ENCODE measurements at places on chromosomes 7 and 10.

DNA sequence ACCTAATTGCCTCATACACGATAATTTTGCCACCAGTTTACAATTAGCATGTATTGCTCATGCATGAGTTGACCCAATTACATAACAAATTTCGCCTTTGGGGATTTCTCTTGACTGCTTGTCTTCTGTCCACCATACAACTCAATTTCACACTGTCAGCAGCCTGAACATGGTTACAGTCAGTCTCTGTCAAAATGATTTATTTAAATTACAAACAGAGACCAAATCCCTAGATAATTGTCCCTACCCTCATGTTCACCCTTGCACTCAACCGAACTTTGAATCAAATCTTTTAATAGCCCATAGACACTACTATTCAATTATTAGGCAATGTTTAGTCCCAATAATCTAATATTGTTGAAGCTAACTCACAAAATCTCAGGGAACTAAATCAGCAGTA lies 59.7 kb upstream of the NEBL start:
- no peak for DNase-seq

DNA sequence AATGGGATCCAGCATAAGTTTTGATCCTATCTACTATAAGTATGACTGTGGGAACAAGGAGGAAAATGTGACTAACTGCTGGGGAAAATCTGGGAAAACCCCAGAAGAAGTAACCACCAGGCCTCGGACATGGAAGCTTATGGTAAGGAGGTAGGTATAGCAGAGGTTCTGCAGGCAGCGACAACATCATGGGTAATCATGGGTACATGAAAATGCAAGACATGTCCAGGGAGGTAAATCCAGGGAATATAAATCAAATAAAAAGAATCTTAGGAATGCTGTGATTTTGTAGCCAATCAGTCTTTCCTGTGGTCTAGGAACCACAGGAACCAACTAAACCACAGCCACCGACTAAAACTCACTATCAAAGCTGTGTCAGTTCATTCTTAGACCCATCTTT lies 168.3 kb upstream of the NPY start:
- no peak for DNase-seq

GRCh38 chr7:459584-460373 lies 59.9 kb downstream of the PDGFA start:
- DNase-seq = peak; percentile 13

GRCh38 chr10:14040787-14041631 lies 289.7 kb downstream of the FRMD4A start:
- no peak for DNase-seq

- no peak for DNase-seq
Observed at GRCh38 chr10:103916876-103917275, 1.1 kb downstream of the STN1 start.

DNA sequence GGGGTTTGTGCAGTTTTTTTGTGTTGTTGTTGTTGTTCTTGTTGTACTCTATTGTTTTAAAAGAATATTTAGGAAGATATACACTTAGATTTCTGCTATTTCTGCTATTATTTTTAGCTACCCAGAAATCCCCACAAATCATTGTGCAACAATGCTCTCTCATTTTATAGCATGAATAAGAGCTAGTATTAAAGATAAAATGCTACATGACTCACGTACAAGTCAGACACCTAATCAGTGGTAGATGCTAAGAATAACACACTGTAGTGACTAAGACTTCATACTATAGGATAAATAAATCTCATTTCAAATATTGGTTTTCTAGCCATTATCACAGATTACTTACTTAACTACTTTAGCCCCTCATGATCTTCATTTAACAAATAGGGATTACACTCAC lies 920.5 kb downstream of the KCNMA1 start:
- no peak for DNase-seq

DNA sequence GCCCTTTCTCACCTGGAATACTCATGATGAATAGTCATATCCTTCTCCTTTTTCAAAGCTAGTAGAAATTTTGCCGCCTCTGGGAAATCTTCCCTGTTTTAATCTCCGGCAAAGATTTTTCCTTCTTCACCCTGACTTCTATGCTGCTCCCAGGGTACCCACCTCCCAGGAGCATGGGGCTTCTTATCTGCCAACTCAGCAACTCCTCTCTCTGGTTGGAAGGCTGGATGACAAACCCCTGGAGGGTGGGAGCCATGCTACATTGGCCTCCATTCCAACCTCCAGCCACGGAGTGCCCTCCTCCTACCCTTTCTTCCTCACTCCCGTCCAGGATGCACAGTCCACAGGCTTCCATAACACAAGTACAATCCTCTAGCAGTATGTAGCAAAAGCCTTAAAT lies 19.9 kb downstream of the NEUROG3 start:
- DNase-seq = no peak

DNA sequence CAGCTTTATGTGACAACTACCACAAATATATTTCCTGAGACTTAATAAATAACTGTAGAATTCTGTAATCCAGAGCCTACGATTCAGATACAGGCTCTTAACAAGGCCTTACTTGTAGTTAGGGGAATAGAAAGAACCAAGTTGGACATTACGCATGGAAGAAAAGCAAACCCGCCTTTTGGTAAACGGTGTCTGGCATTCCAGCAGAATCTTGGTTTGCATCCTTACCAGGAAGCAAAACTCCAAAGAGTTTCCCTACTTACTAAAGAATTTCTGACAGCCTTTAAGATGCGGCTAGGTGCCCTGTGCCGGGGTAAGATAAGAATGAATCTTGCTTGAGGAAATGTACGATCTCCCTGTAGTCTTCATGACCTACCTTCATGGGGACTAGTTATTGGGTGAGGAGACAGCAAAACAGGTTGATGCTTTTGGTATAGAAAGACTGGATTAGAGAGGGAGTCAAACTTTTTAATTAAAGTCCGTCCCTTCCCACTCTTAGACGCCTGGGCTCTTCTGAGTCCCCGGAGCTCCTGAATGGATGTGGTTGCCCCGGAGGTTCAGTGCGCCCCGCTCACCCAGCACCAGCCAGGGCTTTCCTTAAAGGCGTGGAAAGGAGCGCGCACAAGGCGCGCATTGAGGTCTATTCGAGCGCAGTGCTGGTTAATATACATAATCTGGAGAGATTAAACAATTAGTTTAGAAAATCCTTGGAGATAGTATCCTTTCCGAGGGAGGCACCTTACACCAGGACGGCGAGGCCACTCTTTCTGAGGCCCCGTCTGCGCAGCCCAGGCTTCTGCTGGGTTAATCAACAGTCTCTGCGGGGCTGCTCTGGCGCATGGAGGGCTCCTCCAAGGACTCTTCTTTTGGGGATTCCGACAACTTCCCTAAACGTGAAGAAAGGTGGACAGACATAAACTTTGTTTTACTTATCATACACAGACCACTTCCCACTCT lies 11.5 kb downstream of the PTF1A start:
- no peak for DNase-seq

DNA sequence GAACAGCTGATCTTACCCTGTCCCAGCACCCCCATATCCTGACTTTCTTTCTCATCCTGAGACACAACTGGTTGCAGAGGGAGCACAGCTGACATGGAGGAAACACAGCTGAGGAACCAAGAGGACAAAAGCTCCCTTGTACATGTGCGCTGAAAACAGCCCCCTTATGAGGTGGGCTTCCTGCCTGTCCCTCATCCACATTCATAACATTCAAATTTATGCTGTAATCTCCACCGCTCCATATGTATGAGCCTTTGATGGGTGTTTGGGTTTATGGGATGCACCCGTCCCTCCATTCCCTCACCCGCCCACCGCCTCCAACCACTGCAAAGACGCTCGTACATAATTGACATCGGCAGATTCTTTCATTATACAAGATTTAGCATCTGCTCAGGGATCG lies 49.6 kb upstream of the BTRC start:
- no peak for DNase-seq

- no peak for DNase-seq
Observed at GRCh38 chr10:63773106-63773505, 251.9 kb downstream of the REEP3 start.

DNA sequence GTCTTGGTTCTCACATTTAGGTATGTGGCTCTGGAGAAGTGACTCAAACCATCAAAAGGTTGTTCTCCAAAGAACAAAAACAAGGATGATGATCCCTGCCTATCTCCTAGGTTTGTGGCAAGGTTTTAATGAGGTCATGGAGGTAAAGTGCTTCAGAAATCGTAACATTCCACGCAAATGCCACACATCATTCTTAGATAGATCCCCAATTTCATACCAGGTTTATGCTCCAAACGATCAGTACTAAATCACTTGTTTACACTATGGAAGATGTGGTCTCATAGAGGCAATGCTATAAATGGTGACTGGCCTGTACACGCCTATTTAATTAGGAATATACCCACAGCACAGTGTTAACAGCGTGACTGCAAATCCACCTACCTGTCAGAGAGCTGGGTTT lies 66.6 kb downstream of the MINDY3 start:
- no peak for DNase-seq

GRCh38 chr10:29736366-29737073 lies 101.7 kb upstream of the SVIL start:
- DNase-seq = no peak

GRCh38 chr10:47336387-47337134 lies 11.6 kb upstream of the RBP3 start:
- no peak for DNase-seq

GRCh38 chr10:80277016-80277415 lies 12.4 kb downstream of the MAT1A start:
- DNase-seq = no peak

GRCh38 chr10:3172081-3172445 lies 519 bp downstream of the PITRM1 start:
- DNase-seq = no peak

GRCh38 chr10:47453141-47454007 lies 30.5 kb downstream of the ANXA8 start:
- no peak for DNase-seq

- no peak for DNase-seq
Observed at GRCh38 chr7:5679813-5680473, 101.5 kb downstream of the RNF216 start.

- DNase-seq = no peak
Observed at GRCh38 chr10:102476466-102477141, 25.3 kb upstream of the C10orf95 start.

DNA sequence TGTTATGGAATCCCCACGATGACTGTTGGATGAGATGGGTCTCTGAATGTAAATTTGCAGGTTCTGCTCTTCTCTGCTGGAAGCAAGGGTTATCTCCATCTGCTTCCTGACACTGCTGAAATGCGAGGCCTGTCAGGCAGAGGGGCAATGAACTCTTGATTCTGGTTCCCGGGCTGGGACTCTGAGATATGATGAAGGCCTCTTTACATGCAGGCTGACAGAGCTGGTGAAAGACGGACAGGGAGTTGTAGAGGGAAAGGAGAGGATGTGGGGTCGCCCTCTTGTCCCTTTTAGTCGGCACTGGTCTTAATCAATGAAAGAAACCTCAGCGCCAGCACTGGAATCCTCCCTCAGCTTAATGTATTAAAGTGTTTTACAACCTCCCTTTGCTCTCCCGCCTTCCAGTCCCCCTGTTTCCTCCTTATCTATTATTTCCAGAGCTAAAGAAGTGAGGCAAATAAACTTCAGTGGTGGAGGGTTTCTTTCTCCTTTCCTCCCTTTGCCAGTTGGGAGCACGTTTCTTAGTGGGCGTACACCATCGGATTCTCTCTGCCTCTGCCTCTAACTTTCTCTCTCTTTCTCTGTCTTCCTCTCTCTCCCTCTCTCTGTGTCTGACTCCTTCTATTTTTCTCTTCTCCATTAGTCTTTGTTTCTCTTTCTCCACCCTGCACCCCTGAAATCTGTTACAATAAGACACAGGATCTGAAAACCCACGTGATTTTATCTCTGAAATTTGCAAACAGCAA lies 145.6 kb downstream of the BAMBI start:
- DNase-seq = no peak

DNA sequence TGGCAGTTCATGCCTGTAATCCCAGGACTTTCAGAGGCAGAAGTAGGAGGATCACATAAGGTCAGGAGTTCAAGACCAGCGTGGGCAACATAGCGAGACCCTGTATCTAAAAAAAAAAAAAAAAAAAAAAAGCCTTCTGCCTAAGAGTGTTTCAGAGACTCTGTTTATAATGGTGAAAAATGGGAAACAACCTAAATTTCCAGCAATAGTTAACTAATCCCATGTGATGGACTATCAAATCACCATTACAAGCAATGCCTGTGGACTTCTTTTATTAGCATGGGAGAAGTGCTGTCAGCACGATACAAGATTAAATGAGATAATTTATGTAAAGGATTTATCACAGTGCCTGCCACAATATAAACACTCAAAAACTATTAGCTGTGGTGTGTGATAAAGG lies 67.5 kb upstream of the CUX1 start:
- DNase-seq = no peak

DNA sequence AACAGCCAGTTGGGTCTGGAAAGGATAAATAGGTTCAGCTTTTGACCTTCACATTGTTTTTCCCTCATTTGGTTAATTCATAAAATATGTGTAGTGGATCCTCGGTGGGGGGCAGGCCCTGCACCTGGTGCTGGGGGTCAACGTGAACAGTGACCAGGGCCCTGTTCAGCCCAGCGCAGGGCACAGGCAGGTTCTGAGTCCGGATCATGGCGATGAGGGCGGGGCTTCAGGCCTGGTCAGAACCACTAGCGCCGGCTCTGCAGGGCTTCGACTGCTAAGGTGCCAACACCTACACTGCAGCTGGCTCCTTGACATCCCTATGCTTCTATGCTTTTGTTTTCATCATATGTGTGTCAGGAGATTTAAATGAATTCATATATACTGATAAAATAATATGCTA lies 177.7 kb downstream of the CXCL12 start:
- DNase-seq = no peak

- DNase-seq = no peak
Observed at GRCh38 chr10:124453960-124454610, 4.2 kb upstream of the NKX1-2 start.

- DNase-seq = no peak
Observed at GRCh38 chr7:45654341-45654740, 80.2 kb downstream of the ADCY1 start.

DNA sequence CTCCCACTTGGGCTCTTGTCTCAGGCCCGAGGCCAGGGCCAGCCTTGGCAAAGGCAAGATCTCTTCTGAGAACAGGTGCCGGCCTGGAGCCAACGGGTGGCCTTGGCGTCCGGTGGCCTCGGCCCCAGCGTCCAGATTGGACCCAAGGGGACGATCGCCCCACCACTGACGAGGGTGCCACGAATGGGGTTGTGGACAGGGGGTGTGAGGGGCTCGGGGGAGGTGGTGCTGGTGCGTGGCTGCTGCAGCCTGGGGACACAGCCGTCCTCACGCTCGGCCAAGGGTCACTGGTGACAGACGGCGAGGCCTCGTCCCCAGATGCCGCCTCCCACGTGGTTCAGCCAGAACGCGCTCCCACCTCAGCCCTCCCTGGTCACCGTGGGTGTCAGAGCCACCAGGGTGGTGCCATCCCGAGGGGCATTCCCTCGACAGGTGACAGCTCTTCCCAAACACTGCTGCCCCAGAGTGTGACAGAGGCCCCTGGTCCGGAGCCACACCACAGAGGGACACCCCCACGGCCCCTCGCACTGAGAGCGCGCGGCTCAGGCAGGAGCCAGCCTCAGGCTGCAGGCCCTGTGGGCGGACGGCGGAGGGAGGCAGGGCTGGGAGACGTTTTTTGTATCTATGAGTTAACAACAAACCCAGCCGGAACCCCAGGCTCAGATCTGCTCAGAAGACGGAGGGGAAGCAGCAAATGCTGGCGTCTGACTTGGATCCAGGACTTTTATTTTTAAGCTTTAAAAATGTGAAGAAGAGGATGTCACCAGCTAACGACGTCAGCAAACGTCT lies 18.5 kb upstream of the CFAP46 start:
- no peak for DNase-seq
